Stimulated activated naive CD4-positive, alpha-beta T cell treated with Interleukin-2 at 50 U/mL for 16 hours (primary cell): ENCODE measurements at places on chromosomes 6 and 20.

DNA sequence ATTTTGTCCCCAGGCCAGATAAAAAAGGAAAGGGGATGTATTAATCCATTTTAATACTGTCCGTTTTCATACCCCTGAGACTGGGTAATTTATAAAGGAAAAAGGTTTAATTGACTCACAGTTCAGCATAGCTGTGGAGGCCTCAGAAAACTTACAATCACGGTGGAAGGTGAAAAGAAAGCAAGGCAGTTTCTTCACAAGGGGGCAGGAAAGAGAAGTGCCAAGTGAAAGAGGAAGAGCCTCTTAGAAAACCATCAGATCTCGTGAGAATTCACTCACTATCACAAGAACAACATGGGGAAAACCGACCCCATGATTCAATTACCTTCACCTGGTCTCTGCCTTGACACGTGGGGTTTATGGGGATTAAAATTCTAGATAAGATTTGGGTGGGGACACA lies 152.5 kb downstream of the IBTK start:
- DNase-seq: no peak

DNA sequence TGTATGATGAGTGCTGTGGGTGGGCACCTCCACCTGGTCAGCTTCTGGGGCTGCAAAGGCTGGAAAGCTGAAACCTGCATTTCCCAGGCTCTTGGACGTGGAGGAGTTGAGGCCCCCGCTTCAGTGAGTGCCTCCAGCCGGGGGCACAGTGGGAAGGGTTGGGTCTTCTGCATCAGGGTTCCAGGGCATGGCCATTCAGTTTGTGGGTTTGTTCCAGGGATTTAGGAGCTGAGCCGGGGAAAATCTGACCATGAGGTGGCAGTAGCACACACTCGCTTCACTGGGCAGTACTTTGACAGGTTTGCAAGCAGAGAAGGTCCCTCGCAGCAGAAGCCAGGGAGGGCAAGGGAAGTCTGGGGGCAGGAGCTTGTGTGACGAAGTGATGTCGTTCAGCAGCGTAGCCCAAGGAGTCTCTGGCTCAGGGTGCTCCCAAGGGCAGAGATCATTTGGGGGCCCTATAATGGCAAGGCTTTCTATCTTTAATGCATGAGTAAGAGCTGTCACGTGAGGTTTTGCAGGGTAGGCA lies 69.5 kb upstream of the SULF2 start:
- DNase-seq: no peak

GRCh38 chr20:731891-732560 lies 36.3 kb downstream of the SLC52A3 start:
- DNase-seq: no peak

DNA sequence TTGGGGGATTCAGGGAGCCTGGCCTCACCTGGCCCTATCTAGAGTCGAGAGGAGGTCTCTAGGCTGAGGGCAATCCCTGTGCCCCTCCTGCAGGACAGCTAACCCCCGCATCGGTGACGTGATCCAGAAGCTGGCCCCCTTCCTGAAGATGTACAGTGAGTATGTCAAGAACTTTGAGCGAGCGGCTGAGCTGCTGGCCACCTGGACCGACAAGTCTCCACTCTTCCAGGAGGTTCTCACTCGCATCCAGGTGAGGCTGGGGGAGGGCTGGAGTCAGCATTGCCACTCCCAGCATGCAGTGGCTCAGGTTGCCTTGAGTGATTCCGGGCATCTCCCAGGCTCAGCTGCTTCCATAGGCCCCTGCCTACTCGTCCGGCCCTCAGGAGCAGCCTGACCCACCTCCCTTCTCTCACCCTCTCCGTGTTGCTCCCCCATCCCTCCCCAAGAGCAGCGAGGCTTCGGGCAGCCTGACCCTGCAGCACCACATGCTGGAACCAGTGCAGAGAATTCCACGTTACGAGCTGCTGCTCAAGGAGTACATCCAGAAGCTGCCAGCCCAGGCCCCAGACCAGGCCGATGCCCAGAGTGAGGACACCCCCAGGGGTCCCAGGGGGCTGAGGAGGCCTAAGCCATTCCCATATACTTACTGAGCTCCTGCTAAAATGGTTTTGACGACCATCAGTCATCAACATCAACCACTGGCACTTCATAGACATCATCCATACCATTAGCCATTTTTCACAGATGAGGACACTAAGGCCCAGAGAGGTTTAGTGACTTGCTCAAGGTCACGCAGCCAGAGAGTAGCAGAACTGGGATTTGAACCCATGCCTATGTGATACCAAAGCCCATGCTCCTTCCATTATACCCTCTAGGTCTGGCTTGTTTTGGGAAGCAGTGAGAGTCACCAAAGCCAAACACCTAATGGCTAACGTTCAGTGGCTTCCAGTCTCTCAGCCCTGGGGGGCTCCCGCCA lies 8.3 kb downstream of the FGD2 start:
- DNase-seq: no peak

GRCh38 chr6:92779746-92780145 lies 639.6 kb downstream of the EPHA7 start:
- no peak for DNase-seq

GRCh38 chr20:17735206-17735804 lies 35.5 kb downstream of the BANF2 start:
- no peak for DNase-seq

GRCh38 chr6:44634321-44634720 lies 246.8 kb downstream of the CDC5L start:
- no peak for DNase-seq

- DNase-seq: no peak
Observed at GRCh38 chr6:95658886-95659285, 81.6 kb downstream of the MANEA start.

- no peak for DNase-seq
Observed at GRCh38 chr6:168956141-168956838, 297.4 kb downstream of the THBS2 start.

- DNase-seq: peak; percentile 75
Observed at GRCh38 chr6:72619883-72620696, 1.8 kb upstream of the KCNQ5 start.

DNA sequence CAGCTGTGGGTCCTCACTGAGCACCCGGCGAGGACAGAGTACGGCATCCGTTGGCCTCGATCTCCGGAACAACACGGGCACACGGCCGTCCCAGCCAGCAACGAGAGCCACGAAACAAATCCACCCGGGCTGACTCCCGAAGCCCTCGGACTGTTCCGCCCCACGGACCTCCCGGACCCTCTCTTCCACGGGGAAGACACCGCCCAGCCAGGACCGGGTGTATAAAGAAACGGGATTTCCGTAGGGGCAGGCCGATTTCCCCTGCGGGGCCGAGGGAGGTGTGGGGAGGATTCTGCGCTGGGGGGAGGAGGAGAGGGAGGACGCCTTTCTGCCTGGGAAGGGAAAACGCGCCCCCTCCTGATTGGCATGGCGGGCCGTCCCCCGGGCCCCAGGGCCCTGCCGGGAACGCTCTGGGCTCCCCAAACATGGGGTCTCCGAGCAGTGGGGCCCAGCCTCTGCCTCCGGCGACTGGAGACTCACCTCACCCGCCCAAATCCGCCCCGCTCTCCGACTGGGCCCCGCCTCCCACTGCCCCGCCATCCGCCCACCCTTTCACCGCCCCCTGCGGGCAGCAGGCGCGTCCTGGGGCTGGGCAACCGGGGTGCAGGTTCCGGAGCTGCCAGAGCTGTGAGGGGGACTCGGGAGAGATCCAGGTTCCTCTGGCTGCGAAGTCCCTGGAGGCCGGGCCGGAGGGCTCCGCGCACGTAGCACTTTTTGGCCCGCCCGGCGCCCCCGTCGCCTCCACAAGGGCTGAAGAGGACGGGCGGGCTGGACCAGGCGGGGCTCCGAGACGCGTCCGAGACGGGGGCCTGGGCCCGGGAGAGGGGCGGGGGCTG lies 679 bp upstream of the PPDPF start:
- peak; percentile 57 for DNase-seq

DNA sequence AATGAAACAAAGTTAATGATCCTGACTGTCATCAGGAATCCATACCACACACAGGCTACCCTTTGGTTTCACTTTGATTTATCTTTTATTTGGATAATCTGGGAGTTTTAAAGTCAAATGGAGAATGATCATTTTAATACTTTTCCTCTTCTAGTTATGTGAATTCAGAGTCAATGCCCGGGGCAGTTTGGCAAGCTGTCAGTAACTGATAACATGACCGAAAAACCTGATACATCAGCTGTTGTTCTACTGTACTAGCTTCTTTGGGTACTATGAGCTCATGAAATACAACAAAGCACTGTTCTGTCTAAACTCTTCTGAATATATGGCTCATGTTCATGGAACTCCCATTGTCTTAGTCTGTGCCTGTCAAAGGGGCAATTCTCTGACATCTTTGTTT lies 30.2 kb downstream of the KLHL31 start:
- no peak for DNase-seq

- no peak for DNase-seq
Observed at GRCh38 chr20:16709017-16709416, 20.8 kb upstream of the SNRPB2 start.
